Activated naive CD4-positive, alpha-beta T cell (primary cell): ENCODE measurements at places on chromosomes 1 and 21.

DNA sequence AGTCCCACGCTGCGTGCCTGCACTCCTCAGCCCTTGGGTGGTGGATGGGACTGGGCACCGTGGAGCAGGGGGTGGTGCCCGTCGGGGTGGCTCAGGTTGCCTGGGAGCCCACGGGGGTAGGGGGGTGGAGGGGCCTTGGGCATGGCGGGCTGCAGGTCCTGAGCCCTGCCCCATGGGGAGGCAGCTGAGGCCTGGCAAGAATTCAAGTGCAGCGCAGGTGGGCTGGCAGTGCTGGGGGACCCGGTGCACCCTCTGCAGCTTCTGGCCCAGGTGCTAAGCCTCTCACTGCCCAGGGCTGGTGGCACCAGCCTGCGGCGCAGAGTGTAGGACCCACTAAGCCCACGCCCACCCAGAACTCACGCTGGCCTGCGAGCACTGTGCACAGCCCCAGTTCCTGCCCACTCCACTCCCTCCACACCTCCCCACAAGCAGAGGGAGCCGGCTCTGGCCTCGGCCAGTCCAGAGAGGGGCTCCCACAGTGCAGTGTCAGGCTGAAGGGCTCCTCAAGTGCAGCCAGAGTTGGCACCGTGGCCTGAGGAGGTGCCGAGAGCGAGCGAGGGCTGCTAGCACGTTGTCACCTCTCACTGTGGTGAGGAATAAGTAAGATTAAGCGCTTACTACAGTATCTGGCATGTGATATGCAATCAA is 12.8 kb downstream of the TNNI3K start:
- DNase-seq, result no peak

GRCh38 chr1:86197206-86197855 is 40.8 kb upstream of the COL24A1 start:
- DNase-seq, result no peak

DNA sequence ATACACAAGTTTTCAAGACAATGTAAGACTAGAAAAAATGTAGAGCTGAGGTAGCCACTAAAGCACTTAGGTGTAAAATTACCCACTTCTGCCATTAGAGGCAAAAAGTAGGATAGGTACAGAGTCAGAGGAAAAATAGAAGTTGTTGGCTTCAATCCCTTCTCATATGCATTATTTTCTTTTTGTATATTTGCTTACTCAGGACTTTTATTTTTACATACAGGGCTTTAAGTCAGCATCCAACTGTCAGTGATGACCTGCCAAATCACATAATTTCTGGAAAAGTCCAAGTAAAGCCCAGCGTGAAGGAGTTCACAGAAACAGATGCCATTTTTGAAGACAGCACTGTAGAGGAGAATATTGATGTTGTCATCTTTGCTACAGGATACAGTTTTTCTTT is 211.0 kb upstream of the POGK start:
- DNase-seq, result no peak

- no peak for DNase-seq
These were observed 168.9 kb downstream of the FASLG start for GRCh38 chr1:172827841-172828240.

- DNase-seq, result no peak
These were observed 52.0 kb upstream of the IVNS1ABP start for GRCh38 chr1:185368913-185369491.

- no peak for DNase-seq
These were observed 375.0 kb upstream of the CHRM3 start for GRCh38 chr1:239011382-239011781.

DNA sequence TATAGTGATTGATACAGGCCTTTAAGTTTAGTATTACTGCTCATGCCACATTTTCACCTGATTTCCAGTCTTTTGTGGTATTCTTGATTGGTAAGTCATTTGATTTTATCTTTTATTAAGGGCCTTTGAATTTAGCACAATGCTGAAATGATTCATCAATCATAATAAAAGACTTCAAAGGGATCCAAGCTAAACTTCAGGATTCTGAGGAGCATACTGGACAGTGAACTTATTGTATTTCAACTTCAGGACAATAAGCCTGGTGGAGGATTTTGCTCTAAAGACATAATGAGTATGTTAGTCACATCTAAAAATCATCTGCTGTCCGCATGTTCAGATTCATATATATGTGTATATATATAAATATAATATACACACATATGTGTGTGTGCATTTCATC is 233.3 kb downstream of the SETD4 start:
- DNase-seq, result no peak

GRCh38 chr1:48215889-48216288 is 6.6 kb upstream of the SLC5A9 start:
- DNase-seq, result no peak

DNA sequence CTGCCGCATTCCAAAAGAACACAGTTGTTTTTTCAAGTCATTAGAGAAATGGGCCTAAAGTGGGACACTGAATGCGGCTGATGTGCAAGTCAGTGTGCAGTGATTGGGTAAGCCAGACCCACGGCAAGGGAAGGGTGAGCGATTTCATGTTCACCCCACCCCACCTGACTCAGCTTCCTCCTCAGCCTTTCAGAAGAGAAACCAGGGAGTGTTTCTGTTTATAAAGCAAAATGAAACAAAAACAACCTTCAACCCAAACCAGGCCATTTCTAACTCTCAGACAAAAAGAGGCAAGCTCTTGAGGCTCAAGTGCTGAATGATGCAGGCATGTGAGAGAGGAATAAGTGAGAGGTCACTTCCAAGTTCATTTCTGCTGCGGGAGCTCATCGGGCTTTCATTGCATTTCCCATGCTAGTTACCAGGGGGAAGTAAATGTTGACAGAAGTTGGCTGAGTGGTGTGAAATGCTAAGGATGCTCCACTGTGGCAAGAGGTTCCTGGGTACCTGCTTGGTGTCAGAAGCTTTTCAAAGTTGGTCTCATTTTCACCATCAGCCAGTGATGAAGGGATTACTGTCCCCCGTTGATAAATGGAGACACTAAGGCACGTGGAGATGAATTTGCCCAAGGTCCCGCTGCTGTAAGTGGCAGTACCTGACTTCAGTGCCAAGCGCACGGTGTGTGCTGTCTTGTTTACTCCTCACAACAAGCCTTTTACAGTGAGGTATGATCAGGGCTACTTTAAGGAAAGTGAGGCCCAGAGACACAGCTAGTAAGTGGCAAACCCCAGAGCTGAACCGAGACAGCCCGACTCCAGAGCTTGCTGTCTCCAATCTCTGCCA is 29.1 kb downstream of the STPG1 start:
- DNase-seq, result no peak

DNA sequence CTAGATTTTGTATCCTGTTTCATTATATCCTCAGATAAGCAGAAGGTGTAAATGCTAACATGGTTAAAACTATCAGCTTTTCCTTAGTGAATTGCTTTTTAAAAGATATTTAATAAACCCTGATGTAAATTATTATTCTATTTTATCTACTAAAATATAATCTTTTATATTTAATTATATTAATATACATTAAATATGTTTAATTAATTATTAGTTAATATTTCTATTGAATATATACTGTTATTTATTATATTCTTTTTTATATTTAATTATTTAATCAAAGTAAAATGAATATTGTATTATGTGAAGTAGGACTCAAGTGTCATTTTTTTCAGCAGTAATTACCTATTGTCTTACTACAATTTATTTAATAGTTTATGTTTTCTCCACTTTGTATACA is 179.7 kb upstream of the ADGRL4 start:
- no peak for DNase-seq

GRCh38 chr1:145855426-145855948 is 3.4 kb downstream of the PIAS3 start:
- DNase-seq, result no peak

DNA sequence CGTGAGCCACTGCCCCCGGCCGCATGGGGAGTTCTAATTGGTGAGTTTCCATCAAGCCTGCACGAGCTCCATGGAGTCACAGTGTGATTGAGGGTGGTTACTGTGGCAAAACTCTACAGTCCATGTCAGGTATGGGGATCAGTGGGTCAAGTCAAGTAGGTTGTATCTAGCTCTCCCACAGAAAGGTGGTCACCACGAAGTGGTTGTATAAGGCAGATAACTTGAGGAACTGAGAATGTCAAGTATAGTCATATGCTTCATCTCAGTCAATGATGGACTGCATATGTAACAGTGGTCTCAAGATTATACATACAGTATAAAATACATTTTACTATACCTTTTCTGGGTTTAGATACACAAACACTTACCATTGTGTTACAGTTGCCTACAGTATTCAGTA is 348.6 kb upstream of the ZP4 start:
- no peak for DNase-seq
